ENCODE measurements at places on chromosomes 12 and 14. TPM values are rescaled to one million over a fixed set of nuclear protein-coding genes. Genes with fewer than 3 reads are reported as not detected.

DNA sequence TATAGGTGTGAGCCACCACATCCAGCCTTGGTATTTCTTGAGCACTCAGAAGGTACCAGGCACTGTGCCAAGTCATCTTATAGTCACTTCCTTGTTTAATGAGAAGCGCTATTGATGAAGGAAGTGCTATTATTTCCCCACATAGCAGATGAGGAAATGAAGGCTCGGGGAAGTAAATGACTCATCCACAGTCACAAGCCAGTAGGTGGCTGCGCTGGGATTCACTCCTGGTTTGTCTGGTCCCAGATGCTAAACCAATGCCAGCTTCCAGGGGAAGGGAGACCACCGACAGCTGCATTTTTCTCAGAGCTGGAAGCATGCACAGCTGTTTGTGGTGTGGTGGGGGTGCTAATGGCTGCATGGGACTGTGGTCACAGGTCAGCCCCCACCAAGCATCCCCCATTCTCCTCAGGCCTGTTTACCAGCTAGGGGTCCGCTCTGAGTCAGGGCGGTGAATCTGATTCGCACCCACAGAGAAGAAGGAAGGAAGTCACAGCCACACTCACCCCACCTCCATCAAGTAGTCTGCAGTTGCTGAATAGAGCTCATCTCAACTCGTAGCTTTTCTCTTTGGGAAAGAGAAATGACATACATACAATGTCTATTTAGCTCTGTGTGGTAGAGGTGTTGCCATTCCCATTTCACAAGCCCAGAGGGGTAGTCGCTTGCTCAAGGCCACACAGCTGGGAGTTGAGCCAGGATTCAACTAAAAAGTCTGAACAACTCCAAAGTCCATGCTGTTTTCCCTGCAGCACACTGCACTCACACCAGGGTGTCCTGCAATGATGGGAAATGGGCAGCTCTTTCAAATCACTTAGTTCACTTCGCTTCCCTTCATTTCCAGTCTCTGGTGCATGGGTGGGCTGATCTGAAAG, 6.3 kb upstream of the LTBP2 start:
- DNase-seq = peak; percentile 72

DNA sequence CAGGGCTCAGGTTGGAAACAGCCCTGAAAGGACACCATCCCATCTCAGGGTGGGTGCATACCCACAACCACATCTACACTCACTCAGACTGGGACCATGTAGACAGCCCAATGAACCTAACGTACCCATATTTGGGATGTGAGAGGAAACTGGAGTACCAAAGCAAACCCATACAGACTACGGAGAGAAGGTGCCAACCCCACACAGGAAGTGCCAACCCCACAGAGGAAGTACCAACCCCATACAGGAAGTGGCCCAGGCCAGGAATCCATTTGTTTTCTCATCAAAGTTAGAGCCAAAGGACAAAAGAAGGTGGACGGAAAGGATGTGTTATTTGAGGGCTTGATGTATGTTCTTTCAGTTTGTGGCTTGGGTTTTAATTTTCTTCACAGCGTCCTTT, 19.5 kb upstream of the SPIC start:
- no peak for DNase-seq

DNA sequence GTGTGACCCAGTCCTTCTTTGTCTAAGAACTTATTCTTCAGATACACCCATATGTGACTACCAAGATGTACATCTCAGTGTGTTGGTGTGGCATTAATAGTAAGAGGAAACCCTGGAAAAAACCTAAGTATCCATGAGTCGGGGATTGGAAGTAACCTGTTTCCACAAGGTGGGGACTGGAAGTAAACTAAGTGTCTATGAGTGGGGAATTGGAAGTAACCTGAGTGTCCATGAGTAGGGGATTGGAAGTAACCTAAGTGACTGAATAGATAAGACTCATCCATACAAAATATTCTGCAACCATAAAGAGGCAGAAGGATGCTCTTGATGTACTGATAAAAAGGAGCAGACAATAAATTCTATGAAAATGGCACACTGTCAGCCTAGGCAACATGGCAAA, 184.7 kb downstream of the PHETA1 start:
- no peak for DNase-seq

GRCh38 chr12:84131076-84131475, 781.5 kb downstream of the SLC6A15 start:
- DNase-seq = no peak

GRCh38 chr12:130708648-130709047, 7.5 kb downstream of the RIMBP2 start:
- no peak for DNase-seq

DNA sequence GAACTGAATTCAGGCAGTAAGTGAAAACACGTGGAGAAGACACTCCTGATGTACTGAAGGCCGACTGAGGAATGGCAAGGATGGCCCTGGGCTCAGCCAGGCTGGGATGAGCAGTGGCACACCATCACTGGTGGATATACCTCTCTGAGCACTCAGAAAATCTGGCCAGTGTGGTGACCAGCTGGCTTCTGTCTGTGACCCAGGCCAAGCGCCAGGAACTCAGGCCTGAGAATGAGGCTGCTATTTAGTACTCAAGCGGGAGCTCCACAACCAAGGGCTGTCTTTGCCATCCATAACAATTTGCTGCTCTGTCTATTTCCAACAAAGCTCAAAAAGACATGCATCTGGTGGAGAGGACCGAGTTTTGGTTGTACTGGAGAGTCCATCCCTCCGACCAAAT, 586.3 kb downstream of the BCL11B start:
- no peak for DNase-seq

DNA sequence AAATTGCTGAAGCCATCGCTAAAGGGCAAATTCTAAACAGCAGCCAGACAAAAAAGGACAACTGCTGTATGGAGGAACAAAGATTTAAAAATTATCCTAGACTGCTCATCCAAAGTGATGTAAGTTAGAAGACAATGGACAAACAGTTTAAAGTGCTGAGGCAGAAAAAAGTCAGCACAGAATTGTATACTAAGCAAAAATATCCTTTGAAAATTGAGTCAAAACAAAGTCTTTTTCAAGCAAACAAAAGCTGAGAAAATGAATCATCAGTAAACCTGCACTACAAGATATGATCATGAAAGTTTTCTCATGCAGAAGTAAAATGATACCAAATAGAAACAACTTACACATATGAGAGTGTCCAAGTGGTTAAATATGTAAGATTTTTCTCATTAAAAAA, 43.6 kb downstream of the EML5 start:
- peak; percentile 56 for DNase-seq

GRCh38 chr12:97257726-97258125, 204.9 kb upstream of the RMST start:
- DNase-seq = no peak

DNA sequence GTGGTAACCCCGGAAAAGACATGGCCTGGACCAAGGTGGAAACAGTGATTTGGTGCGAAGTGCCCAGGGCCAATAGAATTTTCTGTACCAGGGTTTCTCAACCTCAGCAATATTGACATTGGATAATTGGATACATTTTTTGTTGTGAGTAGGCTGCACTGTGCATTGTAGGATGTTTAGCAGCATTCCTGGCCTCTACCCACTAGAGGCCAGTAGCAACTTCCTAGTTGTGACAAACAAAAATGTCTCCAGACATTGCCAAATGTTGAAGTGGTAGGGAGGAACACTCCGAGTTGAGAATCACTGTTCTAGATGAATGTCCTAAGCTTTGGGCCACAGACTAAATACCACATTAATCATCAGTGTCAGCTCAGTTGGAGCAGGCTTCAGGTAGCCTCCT, 6.2 kb upstream of the CGRRF1 start:
- peak; percentile 38 for DNase-seq

DNA sequence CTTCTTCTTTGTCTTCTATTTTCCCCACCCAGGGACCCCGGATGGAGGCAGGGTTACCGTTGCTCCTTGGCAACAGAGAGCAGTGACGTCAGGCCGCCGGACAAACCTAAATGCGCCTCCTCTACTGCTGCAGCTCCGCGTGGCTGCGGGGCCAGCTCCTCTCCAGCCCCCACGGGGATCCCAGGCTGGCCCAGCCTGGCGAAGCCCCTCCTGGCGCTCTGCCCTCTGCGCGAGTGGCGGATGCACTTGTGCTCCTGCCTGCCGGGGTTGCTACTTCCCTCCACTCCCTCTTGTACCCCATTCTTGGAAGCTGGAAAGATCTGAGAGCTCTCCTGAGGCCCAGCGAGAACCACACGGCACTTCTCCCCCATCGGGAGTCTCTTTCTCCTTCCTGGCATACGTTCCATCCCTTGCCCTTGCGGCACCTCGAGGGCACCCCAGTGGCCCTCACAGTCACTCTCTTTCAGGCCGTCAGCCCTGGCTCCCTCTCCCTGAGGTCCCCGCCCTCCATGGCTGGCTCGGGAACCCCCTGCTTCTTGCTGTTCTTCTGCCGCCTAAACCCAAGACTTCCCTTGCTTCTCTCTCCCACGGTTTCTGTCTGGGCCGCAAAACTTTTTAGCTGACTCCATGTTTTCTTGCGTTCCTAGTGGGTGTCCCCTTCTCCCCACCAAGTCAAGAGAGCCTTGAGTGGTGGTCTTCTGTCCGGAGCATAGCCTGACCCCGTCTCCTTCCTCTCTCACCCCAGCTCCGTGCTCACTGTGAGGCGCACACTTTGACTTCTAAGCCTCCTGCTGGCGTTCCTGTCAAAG, 121.7 kb downstream of the PAPOLA start:
- DNase-seq = no peak

DNA sequence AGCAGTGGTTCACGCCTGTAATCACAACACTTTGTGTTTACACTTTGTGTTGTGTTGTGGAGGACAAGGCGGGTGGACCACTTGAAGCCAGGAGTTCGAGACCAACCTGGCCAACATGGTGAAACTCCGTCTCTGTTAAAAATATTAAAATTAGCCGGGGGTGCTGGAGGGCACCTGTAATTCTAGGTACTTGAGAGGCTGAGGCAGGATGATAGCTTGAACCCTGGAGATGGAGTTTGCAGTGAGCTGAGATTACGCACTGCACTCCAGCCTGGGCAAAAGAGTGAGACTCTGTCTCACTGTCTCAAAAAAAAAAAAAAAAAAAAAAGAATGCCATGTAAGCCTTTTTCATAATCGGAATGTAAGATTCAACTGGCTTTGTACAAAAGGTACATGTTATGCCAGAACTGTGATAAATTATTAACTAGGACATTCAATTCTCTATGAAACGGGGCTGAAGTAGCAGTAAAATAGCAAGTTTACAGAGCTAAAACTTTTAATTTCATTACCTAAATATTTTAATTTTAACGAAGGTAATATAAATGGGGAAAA, 13.9 kb upstream of the PITPNM2 start:
- no peak for DNase-seq

The VRTN gene
- not detected for polyA plus RNA-seq

- DNase-seq = no peak
These were observed 60.4 kb upstream of the PELI2 start for GRCh38 chr14:56057767-56058166.

DNA sequence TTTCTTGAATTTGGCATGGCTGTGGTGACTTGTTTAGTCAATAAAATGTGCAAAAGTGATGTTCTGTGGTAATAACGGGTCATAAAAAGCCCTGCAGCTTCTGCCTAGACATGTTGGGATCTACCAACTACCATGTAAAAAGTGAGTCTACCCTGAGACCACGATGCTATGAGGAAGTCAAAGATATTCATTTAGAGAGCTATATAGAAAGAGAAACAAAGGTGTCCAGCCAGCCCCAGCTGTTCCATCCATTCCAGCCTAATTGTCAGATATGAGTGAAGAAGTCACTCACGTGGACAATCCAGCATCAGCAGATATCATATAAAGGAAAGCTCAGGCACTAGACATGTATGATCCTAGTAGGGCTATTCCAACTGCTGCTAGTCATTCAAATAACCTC, 117.2 kb upstream of the SSTR1 start:
- no peak for DNase-seq

DNA sequence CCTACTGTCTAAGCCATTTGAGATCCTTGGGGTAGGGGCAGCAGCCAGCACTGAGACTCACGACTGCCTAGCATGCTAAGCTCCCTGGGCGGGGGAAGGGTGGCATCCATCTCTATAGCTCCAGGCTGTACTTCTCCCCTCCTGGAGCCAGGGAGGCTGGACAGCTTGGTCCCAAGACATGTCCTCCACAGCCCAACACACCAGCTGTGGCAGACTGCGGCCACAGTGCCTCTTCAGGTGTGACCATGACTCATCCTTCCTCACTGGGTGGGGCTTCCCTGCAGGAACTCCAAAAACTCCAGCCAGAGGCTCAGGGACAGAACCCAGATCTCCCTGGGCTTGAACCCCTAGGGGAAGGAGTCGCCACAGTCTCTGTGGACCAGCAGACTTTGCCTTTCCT, 193.9 kb downstream of the GPHN start:
- DNase-seq = peak; percentile 6

GRCh38 chr14:91873471-91874415, 6.4 kb upstream of the TC2N start:
- DNase-seq = peak; percentile 74

The WNT1 gene
- polyA plus RNA-seq = not detected

DNA sequence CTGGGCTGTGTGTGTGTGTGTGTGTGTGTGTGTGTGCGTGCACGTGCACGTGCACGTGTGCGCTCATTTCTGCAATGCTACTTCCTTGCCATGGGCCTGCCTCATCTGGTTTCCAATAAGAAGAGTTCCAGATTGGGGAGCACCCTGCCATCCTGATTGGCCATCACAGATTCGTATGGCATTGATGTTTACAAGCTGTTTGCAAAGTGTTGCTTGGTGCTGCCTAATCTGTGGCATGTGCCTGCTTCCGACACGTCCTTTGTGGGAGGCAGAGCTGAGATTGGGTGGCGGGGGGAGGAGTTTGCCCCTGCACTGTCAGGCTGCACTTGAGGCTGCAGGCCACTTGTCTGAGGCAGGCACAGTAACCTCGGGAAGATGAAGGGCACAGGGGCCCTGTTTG, 39.2 kb downstream of the SAMD4A start:
- DNase-seq = no peak

The PLEKHD1 gene
- not detected for polyA plus RNA-seq
